ENCODE measurements at places on chromosomes 7 and 10.

- no peak for DNase-seq
Observed at GRCh38 chr7:156192921-156193320, 380.7 kb upstream of the SHH start.

GRCh38 chr7:153943861-153944260 lies 108.3 kb upstream of the DPP6 start:
- no peak for DNase-seq

- DNase-seq: no peak
Observed at GRCh38 chr7:45202625-45203024, 45.0 kb downstream of the RAMP3 start.

DNA sequence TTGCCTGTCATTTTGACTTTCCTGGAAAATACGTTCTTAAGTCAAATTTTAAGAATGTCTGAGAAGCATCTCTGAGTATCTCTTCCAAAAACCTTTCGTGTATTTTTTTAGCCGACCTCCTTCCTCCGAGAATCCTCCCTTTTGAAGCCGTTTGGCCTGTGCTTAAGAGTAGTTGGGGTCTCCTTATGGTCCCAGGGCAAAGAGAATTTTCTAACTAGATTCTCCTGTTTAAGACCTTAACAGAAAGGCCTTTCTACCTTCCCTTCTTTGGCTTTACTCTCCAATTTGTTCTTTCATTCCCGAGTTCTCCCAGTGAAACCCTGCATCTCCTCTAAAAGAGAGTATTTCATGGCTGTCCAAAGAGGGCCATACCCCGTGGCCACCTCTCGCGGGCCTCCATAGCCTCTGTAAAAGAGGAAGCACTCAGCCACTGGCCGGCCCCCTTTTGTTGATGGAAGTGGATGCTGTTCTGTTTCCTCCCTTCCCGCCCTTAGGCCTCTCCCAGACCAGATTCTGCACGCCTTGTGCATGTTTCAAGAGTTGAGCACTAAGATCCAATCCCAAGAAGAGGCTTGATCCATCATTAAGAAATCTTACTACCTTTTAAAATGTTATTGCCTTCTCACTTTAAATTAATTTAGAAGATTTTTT lies 6.6 kb upstream of the FEZF1 start:
- no peak for DNase-seq

- DNase-seq: no peak
Observed at GRCh38 chr7:96188174-96188581, 133.7 kb downstream of the SLC25A13 start.

GRCh38 chr10:97780841-97781617 lies 9.2 kb upstream of the SFRP5 start:
- no peak for DNase-seq

- DNase-seq: no peak
Observed at GRCh38 chr7:27210441-27211083, 10.7 kb upstream of the HOXA13 start.
